ENCODE measurements at places on chromosomes 2 and 18.

DNA sequence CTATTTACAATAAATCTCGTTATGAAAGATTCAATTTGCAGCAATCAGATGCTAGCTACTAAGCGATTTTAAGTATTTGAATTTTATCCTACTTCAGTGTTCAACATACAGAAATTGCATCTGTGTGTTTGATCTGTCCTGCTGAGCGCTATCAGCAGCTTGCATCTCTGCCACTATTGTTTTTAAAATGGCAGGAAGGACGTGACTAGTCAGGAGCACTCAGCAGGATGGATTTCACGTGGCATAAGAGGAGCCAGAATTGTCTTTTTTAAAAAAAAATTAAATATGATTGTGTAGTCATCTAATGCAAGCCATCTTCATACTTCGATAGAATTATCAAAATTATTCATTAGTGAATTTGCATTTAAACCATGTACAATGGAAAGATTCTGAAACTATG, 2.8 kb upstream of the KLHL14 start:
- no peak for DNase-seq

DNA sequence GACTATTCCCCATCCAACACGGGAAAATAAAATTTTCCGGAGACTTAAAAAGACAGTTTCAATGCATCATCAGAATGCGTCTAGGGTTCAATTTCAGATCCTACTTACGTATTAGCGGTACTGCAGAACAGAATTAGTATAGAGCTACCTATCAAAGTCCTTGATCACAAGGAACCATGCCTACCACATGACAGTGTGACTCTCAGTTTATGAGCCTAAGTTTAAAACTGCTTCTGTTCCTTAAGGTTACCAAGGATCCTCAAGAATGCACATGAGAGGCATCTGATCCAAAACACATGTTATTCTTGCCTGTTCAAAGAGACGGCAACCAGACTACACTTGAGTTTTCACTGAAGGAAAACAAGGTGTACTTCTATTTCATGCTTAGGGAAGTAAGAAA, 369.7 kb downstream of the EPHA4 start:
- DNase-seq: no peak

- no peak for DNase-seq
These were observed 122.5 kb downstream of the PLEKHM3 start for GRCh38 chr2:207902821-207903220.

GRCh38 chr2:207885010-207885409, 115.3 kb upstream of the FZD5 start:
- DNase-seq: no peak

DNA sequence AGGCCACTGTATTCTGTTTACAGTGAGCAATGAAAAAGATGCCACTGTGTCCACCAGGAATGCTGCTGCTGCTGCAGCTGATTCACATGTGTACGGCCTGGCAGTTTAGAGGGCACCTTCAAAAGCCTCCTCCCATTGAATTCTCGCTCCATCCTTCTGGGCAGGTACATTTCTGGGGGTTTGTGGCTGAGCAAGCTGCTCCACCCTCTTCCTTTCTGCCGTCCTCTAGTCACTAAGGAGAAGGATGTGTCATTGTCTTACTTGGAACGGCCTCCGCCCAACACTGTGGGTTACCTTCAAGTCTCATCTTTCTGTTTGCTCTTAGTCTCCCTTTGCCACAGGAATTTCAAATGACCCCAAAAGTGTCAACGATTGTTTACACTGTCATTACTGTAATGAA, 182.0 kb downstream of the ZBTB7C start:
- no peak for DNase-seq

DNA sequence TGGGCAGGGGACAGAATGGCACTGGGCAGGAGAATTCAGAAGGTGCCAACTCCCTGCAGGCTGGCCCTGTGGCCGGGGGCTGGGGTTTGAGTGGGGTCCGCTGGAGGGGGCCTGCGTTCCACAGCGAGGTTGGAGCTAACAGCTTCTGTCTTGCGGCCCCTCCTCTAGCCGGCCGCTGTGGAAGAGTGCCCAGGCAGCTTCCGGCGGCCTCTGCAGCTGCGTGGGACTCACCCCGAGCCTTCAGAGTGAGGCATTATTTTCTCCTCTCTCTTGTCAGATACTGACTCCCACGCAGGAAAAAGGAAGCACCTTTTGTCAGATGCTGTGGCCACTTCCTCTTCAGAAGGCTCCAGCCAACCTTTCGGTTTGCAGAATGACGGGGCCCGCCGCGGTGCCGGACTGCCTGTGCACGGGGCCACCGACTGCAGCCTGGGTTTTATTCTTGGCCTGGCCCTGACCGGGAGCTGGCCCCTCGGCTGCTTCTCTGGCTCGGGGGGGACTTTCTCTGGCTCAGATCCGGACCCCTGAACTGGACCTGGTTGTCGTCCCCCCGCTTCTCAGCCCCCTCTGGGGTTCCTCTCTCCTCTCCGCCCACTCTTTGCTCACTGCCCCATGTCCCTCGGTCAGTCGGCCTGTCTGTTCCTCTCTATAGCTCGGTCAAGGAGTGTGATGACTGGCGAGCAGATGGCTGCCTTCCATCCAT, 40.1 kb downstream of the ARHGAP25 start:
- DNase-seq: no peak

- DNase-seq: peak; percentile 41
These were observed 123.8 kb downstream of the AKAIN1 start for GRCh38 chr18:5073026-5073944.

DNA sequence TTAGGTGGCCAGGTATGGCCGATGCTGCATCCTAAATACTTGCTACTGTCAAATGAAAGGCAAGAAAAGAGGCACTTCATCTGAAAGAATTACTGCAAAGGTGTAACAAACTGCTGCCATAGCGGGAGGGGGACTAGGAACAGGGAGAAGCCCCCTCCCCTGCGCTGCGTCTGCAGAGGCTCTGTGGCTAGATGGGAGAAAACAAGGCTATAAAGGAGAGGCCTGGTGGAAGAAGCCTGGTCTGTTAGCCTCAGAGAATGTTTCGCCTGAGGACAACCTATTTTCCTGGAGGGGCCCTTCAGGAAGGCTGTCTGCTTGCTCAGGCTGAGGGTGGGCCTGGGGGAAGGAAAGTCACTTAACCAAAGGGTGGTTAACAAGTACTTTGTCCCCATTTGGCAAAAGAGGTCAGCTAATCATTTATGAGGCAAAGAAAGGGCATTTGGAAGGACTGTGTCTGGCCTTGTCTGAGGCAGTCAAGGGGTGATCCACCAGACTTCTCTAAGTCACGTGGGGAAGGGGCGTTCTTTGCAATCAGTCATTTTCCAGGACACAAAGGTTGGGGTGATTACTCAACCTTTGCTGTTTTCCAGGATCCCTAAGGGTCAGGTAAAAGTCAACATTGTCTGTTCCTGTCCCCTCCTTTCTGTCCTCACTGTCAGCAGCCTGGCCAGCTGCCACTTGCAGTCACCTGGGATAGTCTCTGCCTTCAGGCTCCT, 103.0 kb upstream of the TMEM200C start:
- DNase-seq: no peak

DNA sequence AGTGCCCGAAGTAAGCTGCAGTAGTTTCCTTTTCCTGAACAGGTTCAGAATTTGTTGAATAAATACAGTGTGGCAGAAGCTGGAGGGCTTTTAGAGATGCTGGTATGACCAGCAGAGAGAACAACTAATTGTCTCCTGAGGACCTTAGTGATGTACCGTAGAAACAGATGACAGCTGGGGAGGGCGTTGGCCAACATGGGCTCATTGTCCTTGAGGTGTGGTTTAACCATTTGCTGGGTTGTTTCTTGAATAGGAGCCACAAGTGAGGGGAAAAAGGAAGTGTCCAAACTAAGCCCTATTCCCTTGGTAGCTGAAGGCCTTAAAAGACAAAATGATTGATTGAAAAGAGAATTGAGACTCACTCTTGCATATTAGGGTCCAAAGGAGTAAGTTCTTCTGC, 11.7 kb upstream of the FAM228A start:
- no peak for DNase-seq

DNA sequence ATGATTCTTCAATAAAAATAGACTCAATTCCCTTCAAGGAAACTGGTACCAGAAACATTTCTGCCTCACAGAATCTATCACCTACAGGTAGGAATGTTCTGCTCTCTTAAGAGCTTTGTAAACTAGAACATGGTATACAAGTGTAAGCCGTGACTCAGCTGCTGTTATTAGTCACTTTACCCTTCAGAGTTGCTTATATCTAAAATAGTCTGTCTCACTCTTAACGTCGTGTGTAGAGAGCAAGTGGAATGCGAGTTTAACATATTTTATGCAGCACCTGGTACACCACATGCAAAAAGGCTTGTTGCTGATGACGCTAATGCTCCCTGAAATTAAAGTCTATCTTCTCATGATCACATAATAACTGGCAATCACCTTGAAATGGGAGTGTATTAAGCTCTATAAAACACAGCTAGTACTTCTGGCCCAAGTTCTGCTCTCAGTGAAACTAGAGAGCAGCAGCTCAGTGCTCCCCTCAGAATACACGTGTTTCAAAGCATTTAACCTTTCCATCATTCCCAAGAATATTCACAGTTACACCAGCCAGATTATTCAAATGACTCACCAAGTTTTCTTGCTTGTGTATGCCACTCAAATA, 420.0 kb downstream of the ZEB2 start:
- no peak for DNase-seq

- no peak for DNase-seq
These were observed 46.2 kb upstream of the SERPINE2 start for GRCh38 chr2:224085246-224085645.

- no peak for DNase-seq
These were observed 15.9 kb downstream of the GTF3C3 start for GRCh38 chr2:196783431-196784094.

GRCh38 chr2:183031911-183032794, 6.1 kb downstream of the NCKAP1 start:
- DNase-seq: no peak

DNA sequence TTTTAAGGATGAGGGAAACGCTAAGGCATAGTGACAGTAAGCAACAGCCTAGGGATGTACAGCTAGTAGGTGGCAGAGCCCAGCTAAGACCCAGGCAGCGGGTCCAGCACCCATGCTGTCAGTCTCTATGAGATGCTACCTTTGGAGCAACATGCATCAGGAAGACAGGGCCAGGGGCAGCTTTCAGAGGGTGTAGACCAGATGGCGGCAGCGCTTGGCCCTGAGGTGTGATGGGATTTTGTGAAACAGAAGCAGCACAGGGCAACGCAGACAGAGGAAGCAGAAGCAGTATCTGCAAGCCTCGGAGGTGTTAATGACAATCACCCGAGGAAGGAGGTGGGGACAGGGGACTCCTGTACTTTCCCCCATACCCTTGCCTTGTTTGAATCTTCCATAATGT, 43.2 kb downstream of the SDC1 start:
- no peak for DNase-seq

GRCh38 chr18:9095297-9096006, 7.0 kb upstream of the NDUFV2 start:
- DNase-seq: peak; percentile 29

- DNase-seq: no peak
These were observed 455.1 kb upstream of the HS6ST1 start for GRCh38 chr2:128773641-128774319.

DNA sequence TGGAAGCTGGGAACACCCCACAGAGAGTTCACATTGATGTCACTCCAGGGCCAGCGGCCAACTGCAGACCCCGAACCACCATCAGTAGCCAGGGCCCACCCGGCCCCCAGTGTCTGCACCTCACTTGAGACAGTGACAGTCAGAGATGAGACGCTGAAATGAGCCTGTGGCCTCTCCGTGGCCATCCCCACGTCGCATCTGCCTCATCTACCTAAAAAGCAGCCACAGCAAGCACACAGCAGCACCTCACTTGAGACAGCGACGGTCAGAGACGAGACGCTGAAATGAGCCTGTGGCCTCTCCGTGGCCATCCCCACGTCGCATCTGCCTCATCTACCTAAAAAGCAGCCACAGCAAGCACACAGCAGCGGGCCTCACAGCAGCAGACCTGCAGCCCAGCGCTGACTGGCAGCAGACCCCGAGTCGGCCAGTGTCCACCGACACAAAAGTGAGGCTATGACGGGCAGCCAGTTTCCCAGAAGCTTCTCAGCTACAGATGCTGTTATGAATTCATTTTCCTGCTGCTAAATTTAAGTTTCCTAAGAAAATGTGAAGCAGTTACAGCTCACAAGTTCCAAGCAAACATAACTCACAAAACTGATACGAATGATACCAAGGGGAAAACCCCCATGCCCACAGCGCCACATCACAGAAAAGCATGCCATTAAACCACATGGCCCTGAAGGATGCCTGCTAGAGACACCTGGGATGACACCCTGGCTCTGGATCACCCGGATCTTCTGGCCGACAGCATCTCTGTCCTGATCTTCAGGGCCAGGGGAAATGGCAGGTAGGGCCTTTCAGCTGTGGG, 27.7 kb downstream of the SNORC start:
- DNase-seq: no peak

DNA sequence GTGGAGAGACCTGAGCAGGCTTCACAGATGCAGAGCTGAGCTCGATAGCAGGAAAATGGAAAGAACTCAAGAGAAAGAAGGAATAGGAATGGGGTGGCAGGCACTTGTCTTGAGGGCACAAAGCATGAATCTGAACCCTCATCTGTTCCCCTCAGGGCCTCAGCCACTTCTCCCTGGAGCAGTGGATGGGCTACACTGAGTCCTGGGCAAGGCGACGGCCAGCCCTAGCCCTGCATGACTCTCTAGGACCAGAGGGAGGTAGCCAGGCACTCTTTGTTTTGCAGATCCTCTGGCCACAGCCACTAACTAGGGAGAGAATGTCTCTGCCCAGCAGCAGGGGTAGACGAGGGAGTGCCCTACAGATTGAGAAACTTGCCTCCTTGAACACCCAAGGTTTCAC, 3.4 kb upstream of the TEX51 start:
- no peak for DNase-seq

DNA sequence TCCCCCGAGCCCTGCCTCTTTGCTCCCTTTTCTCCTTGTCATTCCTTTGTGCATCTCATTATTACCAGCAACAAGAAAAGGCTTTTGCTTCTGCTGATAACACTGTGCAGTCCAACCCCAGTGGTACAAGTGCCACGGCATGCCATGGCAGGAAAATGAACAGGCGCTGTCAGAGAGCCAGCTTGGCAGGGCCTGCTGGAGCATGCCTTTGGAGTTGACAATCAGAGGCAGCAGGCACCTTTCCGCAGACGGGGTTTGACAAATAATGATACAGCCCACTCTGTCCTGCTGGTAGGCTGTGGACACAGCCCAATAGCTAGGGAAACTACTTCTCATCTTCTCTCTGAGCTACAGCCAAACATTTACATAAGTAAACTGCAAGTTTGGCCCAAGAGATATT, 243.9 kb upstream of the LRRTM1 start:
- DNase-seq: no peak

GRCh38 chr2:15893689-15894480, 46.5 kb upstream of the MYCN start:
- DNase-seq: no peak

- DNase-seq: no peak
These were observed 82.3 kb downstream of the PTH2R start for GRCh38 chr2:208488686-208489564.

DNA sequence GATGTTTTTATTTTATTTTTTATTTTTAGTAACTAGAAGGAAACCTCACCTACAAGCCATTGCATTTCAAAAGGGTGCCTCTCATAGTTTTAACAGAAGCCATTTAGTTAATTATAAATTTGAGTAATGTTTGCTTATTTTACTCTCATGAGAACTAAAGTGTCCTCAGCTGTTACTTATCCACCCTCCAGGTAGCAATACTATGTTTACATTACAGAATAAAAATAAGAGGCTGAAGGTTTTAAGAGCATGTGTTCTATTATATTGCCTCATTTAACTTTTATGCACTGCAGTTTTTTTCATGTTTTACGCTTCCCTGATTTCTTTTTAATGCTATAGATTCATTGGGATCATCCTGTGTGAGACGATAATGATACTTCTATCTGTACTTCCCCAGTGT, 235.5 kb downstream of the THSD7B start:
- no peak for DNase-seq
